Stimulated activated CD8-positive, alpha-beta memory T cell treated with anti-CD3 and anti-CD28 coated beads, Interleukin-4, amount 100 ng/mL, for 1 hour (primary cell): ENCODE measurements at places on chromosomes 7 and 10.

- DNase-seq: peak; percentile 35
These were observed 102.7 kb downstream of the FAM53B start for GRCh38 chr10:124641282-124642087.

DNA sequence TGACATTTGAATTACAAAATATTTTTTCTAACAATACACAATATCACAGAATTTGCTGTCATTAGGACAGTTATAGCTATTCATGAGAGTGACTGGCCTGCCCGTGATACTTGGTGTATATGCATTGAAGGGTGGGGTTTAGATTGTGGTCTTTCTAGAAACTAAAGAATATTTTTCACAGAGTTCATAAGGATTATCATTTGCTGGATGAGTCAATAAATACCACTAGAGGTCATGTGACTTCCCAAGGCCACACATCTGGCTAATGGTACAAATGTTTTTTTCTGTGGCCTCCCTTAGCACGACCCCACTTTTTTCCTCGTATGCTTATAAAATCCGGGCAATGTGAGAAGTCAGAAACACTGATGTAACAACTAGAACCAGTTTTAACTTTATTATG is 5.2 kb downstream of the OPTN start:
- DNase-seq: no peak

DNA sequence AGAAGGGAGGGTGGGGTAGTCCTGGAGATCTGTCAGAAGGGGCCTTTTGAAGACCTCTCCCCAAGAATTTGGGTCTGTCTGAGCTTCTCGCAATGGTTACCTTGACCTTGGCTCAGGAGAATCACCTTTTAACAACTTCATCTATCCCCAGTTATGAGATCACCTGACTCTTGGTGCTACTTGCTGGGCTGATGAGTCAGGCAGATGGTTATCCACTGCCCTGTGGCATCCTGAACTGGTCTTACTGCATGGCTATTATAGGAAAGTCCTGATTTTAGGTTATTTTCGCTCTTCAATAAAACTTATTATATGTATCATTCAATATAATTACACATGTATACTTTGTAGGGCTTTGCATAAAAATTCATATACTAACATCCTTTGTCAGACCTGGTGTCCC is 274.7 kb downstream of the GFRA1 start:
- DNase-seq: no peak

DNA sequence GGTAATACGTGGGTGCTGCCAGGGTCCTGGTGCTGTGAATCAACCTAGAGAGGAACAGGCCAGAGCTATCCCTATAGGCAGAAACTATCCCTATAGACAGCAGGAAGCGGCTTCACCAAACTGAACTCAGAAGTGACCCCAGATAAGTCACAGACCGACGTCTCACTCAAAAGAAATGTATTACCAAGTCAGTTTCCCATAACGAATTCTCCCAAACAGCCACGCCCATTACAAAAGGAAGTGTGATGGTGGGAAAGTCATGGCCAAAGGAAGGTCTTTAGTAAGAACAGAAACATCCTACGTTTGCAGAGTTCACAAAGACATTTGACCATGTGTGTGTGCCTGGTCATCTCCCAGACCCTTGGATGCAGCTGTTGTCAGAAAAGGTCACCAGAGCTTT is 470.8 kb upstream of the ADARB2 start:
- DNase-seq: no peak
